ENCODE measurements at places on chromosomes 7 and 10.

GRCh38 chr7:55946545-55946944 lies 5.1 kb upstream of the MRPS17 start:
- ATAC-seq, result no peak

GRCh38 chr10:50605269-50605950 lies 18.3 kb downstream of the SGMS1 start:
- no peak for ATAC-seq

DNA sequence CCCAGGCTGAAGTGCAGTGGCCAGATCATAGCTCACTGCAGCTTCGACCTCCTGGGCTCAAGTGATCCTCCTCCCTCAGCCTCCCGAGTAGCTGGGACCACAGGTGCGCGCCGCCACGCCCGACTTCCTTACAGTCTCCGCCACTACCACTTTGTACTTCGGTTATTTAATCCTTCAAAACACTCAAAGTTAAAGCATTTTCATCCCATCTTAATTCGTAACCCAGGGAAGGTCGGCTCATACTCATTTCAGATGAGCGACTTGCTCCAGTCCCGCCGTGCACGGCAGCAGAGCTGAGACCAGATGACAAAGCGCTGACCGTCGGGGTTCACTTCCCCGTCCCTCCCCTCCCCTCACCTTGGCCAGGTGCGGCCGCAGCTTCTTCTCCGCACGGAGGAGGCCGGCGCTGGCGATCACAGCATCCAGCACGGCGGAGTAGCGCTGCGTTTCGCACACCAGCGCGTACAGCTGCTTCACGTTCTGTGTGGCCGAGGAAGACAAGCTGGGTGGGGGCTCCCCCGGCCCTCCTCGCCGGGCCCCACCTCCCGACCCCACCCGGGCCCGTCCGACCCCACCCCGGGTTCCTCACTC lies 457 bp downstream of the NSUN5 start:
- ATAC-seq, result peak; percentile 31

DNA sequence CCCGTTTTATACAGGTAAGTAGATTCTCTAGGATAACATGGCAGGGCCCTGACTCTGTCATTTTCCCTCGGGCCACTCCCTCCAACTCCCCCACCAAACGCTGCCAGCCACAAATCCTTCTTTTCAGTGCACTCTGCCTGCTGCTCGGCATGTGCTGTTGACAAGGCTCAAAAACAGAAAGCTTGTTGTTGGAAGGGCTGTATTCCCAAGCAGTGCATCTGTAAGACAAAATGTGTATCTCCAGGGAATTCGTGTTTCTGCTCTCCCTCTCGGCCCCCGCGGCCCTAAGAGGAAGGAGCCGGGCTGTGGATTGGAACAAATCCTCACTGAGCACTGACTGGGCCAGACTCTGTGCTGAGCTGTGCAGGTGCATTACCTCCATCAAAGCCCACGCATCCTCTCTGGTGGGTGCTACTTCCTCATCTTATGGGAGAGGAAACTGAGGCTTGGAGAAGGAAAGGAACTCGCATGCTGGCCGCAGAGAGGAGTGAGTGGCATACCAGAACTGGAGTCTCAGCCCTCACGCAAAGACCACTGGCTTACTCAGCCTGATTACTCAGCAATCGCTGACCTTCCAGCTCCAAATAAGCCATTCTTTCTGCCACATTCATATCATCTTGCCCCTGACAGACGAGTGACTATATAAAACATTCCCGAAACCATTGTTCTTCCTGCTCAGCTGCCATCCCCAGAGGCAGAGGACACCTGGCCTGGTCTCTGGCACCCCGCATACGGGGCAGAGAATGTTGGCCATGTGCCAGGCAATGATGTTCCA lies 33.5 kb upstream of the ENO4 start:
- no peak for ATAC-seq

DNA sequence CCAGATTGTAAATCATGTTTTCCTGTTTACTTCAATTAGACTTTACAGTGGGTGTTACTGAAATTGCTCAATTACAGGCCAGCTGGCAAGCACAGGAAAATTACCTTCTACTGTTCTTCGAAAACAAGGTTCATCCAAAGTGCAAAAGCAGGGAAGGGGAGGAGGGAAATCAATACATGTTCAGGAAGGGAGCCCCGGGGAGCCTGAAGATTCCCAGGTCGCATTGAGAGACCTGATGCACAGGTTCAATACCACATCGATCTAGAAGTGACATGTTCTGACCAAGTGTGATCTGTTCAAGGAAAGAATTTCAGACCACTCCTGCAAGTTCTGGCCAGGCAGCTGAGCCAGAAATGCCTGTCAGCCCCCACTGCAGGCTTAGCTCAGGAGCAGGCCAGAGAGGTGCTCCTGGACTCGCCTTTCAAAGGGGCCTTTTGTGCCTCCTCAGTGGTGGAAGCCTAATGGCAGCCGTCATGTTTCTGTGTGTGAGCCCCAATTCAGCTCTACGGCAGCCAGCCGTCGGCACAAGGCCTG lies 35.9 kb downstream of the FAM53B start:
- ATAC-seq, result no peak

- ATAC-seq, result no peak
These were observed 58.4 kb downstream of the MAPK8 start for GRCh38 chr10:48364659-48365405.
